ENCODE measurements at places on chromosomes 2 and 18.

DNA sequence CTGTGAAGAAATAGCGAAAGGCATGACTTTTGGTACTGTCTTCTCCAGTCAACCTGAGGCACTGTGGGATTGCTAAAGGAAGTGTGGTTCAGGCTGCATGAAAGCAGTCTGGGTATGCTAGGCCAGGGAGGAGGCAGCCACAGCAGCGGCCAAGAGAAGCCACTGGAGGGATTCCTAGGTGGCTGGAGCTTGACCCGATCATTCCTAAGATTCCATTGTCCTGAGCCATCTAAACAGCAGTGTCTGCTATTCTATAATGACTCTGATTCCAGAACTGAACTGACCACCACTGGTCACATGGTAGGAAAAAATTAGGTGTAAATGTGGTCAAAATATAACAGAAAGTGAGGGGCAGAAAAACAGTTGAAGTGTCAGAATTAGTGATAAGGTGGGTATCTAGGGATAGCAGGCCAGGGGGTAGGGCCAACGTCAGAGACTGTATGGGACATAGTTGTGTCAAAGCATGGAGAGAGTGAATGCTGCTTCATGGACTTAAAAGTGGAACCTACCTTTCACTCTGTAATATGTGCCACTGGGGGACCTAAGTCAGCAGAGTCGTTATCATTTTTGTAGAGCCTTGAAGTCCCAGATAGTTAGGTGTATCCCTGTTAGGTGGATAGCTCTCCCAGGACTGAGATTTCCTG is 204.6 kb downstream of the CTNNA2 start:
- DNase-seq: peak; percentile 5

DNA sequence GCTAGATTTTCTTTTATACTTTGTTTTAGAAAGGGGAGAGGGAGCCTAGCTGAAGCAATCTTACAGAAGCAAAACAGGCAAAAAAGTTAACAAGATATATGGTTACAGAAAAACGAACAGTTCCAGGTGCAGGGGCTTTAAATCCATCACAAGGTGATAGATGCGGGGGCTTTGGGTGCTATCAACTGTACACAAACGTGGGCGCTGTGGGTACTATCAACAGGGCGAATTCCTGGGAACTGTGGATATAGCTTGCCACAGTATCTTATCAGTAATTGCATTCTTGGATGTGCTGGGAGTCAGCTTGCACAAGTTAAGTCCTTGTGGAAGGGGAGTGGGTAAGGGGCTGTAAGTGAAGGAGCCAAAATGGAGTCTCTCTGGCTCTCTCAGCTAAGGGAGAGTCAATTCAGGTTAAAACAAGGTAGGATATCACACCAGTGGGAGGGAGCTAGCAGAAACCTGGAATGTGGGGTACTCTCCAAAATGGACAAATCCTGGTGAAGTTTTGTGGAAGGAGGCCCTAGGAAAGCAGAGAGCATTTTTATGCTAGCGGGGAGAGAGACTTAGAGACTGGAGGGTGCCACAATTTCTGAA is 325.8 kb upstream of the SPHKAP start:
- no peak for DNase-seq

DNA sequence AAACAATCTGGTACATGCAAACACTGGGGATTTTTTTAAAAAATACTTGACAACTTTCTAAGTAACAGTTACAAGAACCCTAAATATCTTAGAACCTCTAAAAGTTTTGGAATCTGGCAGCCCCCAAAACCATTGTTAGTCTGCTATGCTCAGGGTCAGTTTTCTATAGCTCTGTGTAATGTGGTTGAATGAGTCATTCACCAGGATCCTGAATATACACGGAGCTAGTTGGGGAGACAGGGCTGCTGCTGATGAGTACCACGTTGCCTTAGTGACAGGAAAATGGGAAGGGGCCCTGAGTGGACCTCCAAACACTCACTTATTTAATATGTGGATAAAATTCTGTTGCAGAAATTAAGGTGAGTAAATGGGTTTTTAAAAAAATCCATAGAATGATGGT is 36.9 kb upstream of the TANC1 start:
- DNase-seq: no peak

DNA sequence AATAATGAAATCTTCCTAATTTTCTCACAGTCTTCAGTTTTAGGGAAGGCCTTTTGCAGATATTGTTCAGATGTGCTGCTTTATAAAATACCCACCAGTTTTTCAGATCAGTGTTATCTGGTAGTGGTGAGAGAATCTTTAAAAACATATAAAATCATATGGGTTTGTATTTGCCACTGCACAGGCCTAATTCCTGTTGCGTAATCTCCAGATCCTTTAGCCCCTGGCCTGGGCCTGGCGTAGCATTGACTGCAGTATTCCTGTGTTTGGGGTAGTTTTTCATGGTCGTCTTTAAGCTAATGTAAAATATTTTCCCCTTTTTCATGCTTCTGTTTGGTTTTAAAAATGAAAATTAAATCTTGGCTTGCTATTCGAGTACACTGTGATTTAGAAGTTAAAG is 43.2 kb downstream of the TSHZ1 start:
- no peak for DNase-seq

DNA sequence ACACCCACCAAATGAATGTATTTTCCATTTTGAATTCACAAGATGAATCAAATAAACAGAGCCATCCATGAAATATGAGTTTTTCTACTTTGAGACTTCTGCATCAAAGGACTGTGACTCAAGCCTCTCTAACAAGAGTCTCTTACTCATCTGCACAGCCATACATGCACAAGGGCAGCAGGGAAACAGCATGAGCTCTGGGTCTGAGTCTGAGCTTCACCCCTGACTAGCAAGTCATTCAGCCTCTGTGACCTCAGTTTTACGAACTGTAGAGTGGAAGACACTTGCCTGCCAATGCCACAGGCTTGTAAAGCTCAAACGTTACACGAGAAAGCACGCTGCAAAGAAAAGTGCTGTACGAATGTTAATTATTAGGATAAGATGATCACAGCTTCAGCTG is 42.9 kb downstream of the MREG start:
- DNase-seq: no peak
